Right ventricle myocardium inferior (tissue), 1 donor: ENCODE measurements at places on chromosomes 4 and X. TPM values are rescaled to one million over a fixed set of nuclear protein-coding genes. Genes with fewer than 3 reads are reported as not detected.

PLP1 gene
- 11.4 TPM for total RNA-seq

SGMS2 gene
- total RNA-seq, result 23.2 TPM

SPIN2B gene
- 6.9 TPM for total RNA-seq

ASMTL gene
- 33.1 TPM for total RNA-seq

ZAR1 gene
- total RNA-seq, result not detected

AFAP1 gene
- 8.0 TPM for total RNA-seq

CT83 gene
- total RNA-seq, result not detected

EFNB1 gene
- total RNA-seq, result 18.0 TPM

CRMP1 gene
- total RNA-seq, result 1.5 TPM

HAND2 gene
- 151 TPM for total RNA-seq

ANAPC10 gene
- total RNA-seq, result 12.7 TPM

NLGN4X gene
- total RNA-seq, result 3.3 TPM
